ENCODE measurements at places on chromosomes 16 and 17.

GRCh38 chr17:10557422-10557821 is 8.0 kb upstream of the MYH2 start:
- no peak for DNase-seq

DNA sequence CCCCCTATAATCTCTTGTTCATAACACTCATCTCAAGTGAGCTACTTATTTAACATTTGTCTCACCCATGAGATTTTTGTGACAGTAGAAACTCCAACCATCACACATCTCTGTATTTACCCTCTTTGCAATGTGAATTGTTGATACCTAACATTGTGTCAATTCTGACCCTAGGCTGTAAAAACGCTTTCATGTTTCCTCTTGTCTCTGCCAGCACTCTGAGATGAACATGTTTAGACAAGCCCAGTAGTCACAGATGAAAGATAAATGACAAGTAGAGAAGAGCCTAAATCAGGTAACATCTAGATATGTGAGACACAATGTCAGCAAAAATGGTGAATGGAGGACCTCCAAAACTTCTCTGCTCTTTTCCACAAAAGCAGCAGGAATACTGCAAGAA is 1254.5 kb upstream of the GOT2 start:
- no peak for DNase-seq

GRCh38 chr17:50279181-50279526 is 4.9 kb downstream of the TMEM92 start:
- DNase-seq: no peak

GRCh38 chr17:48014595-48015111 is 22.9 kb downstream of the COPZ2 start:
- no peak for DNase-seq

DNA sequence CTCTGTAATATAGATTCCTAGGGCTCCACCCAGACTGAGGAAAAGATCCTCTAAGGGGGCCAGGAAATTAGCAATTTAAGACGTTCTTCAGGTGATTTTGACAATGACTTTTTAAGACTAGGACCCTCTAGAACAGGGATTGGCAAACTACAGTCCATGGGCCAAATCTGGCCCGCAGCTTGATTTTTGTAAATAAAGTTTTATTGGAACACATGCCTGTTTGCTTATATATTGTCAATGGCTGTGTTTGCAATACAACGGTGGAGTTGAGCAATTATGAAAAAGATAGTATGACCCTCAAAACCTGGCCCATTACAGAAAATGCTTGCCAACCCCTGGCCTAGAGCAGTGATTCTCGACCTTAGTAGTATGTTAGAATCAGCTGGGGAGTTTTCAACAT is 181.9 kb downstream of the SOX9 start:
- DNase-seq: no peak

GRCh38 chr16:23194497-23195221 is 12.1 kb downstream of the SCNN1G start:
- DNase-seq: no peak

DNA sequence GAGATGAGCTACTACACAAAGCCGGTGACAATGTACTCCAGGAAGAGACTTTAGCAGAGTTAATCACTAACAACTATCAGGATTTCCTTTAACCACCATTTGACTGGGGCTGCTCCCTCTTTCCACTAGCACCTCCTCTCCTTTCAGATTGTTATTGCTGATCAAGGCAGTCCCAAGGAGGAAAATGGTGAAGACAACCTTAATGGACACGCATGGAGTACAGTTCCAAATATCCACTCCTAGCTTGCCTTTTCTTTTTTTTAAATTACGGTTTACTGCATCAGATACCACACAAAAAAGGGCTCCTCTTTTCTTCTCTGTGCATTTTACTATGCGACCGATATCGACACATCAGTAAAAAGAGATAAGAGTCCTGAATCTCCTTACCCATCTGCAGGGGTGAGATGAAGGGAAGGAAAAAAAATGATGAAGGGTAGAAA is 30.9 kb downstream of the FAM222B start:
- no peak for DNase-seq

- no peak for DNase-seq
Measured at GRCh38 chr17:77476006-77476405, 335.2 kb downstream of the SEC14L1 start.

GRCh38 chr16:21197112-21197511 is 14.3 kb downstream of the ZP2 start:
- no peak for DNase-seq

DNA sequence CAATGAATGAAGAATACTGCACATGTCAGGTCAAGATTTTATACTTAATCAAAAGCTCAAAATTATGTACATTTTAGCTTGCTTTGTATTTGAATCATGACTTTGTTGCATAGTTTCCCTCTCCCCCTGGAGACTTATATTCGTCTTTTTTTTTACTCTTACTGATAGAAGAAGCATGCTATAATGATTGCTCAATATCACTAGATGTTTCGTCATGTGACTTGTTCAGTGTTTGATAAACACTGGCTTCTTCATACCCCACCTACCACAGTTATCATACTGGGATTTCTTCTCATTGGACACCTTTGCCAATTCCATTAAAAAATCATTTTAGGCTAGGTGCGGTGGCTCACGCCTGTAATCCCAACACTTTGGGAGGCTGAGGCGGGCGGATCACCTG is 148.7 kb downstream of the FTO start:
- DNase-seq: no peak

- no peak for DNase-seq
Measured at GRCh38 chr16:47970291-47970931, 185.4 kb downstream of the ABCC12 start.

- DNase-seq: no peak
Measured at GRCh38 chr16:10579965-10580882, at the start of gene EMP2. TSS of gene EMP2 (minus strand) at chr16:10580598. CDS start at chr16:10547617, 32,981 bp downstream.

DNA sequence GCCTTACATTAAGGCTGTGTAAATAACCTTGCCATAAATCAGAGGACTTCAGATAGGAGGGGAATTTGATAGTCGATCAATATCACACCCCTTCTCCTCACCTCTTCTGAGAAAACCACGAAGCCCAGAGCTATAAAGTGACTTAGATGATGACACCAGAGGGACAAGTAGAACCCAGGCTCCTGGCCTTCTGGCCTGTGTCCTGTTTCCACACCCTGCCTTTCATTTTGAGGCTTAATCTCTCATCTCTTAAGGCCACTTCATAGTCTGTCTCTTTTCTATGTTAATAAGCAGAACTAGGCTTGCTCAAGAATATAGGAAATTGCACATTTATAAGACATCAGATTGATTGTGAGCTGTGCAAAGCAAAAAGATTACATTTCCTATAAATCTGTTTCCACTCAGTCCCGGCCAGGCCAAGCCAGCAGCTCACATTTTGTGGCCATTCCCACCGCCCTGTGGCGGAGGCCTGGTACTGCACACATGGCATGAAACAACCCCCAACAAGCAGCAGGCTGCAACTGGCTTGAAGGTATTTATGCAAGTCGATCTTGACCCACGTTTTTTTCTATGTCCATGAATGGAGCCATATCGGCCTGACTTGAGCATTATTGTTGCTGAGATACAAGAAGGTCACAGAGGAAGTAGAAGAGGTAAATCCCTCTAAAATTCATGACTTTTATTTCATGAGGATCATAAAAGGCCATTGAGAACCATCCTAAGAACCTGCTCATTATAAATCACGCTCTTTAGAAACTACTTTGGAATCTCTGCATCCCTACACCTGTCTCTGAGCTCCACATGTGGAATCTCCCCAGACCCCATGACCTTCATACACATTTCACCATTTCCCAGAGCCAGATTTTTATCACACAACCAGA is 93.7 kb downstream of the PMP22 start:
- no peak for DNase-seq

DNA sequence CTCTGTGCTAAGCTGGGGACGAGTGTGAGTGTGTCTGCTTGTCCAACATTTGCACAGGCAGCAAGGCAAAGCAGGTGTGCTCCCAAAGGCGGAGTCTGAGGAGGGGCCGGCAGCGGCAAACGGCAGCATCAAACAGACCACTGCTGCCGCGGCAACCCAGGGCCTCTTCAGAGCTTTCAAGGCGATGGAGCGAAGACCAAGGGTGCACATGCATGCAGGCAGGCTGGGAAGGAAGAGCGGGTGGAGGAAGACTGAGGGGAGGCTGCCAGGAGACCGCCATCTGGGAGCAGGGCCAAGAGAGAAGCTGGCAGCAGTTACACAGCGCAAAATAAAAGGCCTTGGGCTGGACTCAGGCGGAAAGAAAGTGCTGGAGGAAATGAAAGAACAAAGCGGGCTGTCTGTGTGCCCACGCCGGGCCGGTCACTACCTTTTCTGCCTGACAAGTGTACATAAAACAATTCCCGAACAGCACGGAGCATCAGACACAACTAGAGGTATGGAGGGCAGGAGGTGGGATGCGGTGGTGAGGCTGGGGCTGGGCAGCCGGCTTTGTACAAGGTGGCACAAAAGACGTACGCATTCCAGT is 8.5 kb downstream of the TIMM22 start:
- DNase-seq: no peak

DNA sequence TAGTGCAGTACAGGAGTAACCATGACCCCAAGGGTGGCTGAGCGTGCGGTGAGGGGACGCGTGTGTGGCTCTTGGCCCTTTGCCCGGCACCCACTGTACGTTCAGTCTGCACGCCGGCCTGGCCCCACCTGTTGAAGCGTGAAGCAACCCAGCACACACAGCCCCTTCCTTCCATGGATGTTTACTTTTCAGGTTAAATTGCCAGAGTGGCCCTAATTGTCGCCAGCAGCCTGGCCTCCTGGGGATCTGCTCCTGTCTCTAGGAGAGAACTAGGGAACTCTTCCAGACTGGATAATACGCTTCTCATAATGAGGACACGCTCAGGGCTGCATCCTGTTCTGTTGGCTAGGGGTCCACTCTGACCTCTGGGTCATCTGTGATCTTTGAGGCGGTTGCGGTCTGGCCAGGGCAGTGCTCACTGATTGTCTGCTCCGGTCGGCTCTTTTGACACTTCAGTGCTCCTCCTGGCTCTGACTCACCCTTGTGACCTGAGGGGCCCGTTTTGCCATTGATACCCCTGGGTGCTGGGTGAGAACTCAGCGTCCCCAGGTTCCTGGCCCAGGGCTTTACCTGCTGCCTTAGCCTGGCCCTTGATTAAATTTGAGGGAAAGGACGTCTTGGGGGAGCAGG is 27.7 kb downstream of the TPSG1 start:
- DNase-seq: no peak

- DNase-seq: no peak
Measured at GRCh38 chr16:50696575-50697420, 3.4 kb downstream of the NOD2 start.

- DNase-seq: no peak
Measured at GRCh38 chr17:43342589-43342890, 56.3 kb upstream of the ARL4D start.

DNA sequence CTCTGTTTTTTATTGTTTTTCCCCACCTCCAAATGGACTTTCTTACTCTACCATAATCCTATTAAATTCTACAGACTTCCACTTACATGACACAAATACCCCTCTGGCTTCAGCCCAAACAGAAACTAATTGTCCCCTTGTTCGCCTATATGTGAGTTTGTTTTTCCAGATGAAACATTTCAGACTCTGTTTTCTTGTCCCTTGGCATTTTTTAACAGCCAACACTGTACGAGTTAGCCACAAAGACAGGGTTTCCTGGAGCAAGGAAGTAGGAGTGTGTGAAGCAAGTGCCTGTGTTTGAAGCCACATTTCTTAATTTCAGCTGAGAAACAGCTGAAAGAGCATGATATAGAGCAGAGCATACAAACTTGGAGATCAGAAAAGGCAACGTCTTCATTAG is 382.2 kb upstream of the CDH5 start:
- no peak for DNase-seq

GRCh38 chr17:19454074-19454473 is 43.0 kb downstream of the RNF112 start:
- no peak for DNase-seq

- no peak for DNase-seq
Measured at GRCh38 chr16:24944206-24944605, 71.0 kb downstream of the ARHGAP17 start.

- DNase-seq: no peak
Measured at GRCh38 chr17:45823598-45823997, 21.1 kb upstream of the SPPL2C start.

- DNase-seq: peak; percentile 98
Measured at GRCh38 chr16:1991948-1992703, 2.4 kb downstream of the SYNGR3 start.

DNA sequence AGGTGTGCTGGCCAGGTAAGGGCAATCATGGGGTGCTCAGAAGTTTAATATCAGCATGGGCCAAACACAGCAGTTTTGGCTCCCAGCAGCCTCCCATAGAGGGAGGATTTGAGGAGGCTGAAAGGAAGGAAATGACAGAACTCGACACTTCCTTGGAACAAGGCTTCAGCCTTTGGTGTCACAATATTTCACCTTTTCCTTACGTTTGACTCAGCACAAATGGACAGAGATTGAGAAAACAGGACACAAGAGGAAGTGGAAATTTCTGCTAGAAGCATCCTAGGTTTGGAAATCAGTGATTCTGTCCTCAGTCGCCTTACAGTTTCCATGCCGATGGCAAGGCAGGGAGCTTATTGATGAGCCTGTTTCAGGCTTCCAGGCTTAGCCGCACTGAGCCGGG is 181.4 kb downstream of the MAF start:
- DNase-seq: no peak

- no peak for DNase-seq
Measured at GRCh38 chr16:11670171-11671131, 2.2 kb downstream of the SNN start.

GRCh38 chr17:77841742-77842527 is 116.6 kb upstream of the TNRC6C start:
- DNase-seq: no peak

DNA sequence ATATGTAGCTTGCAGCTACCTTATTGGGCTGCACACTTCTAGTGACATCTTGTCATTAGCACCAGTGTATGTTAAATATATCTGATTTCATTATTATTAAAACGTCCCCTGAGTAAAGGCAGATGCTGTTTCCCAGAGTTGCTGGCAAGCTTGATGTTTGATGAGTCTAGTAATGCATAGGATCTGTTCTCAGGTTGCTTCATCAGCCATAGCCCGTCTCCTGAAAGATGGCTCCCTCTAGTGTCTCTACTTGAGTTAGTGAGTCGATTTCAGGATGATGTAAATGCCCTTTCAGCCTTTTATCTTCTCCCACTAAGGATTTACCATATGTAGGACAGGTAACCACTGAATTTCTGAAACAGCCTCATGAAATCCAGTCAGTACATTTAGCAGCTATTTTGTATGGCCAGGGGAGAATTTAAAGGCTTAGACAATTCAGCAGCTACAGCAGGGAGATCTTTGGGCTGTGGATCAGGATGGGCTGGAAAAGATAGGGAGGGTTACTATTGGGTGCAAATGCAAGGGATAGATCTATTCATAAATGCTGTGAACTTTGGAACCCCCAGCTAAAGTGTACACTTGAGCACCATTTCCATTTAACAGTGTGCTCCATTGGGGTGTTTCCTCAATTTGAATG is 376.3 kb downstream of the CNTNAP4 start:
- no peak for DNase-seq

DNA sequence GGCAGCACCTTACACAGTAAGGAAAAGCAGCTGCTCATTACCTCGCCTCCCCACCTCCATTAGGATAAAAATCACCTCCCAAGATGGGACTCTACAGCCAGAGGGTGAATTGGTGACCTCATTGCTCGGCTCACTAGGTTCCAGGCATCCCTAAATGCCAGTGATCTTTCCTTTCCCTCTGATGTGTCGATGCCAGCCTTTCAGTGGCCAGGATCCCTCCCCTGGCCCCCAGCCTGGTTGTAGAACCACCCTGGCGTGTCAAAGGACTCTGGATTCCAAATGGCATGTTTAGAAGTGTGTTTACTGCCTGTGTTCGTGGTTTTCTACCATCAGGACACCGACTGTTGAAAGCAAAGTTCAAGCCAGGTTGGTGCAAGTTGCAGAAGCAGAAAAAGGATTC is 72.1 kb upstream of the LYRM9 start:
- no peak for DNase-seq

- DNase-seq: no peak
Measured at GRCh38 chr16:62764572-62764971, 728.3 kb upstream of the CDH8 start.

Data from activated CD8-positive, alpha-beta memory T cell treated with anti-CD3 and anti-CD28 coated beads for 1 hour (primary cell).